ENCODE measurements at places on chromosomes 1 and 21.

GRCh38 chr1:65471213-65471833 is 50.9 kb downstream of the LEPR start:
- DNase-seq, result no peak

- DNase-seq, result no peak
Measured at GRCh38 chr1:36737767-36738166, 255.1 kb upstream of the CSF3R start.

GRCh38 chr1:109258481-109259466 is 9.4 kb downstream of the CELSR2 start:
- DNase-seq, result no peak

GRCh38 chr1:91912266-91912665 is 26.3 kb upstream of the TGFBR3 start:
- DNase-seq, result no peak

All from iPS-NIHi11 (cell line).